ENCODE measurements at places on chromosomes 4 and X.

GRCh38 chr4:159608436-159608835 lies 505.6 kb downstream of the RAPGEF2 start:
- DNase-seq: no peak

DNA sequence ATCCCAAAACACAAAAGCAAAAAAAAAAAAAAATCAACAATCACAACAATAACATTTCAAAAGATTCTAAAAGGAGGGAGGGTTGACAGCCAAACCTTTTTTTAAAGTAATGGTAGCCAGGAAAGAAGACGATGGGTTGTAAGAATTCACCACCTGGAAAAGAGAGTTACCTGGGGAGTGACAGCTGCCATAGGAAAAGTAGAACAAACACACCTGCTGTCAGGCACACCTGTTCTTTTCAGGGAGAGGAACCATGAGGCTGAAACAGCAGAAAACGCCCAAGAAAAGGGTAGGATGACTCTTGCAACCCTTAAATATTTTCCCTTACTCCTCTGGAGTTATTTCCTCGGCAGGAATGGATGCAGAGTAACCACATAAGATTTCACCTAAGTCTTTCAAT lies 388.4 kb upstream of the TEX13C start:
- no peak for DNase-seq

- peak; percentile 55 for DNase-seq
These were observed 14.5 kb downstream of the SLC25A5 start for GRCh38 chrX:119482481-119483480.

- DNase-seq: no peak
These were observed 3.9 kb upstream of the EGFL6 start for GRCh38 chrX:13565511-13565910.

GRCh38 chr4:41058426-41058825 lies 155.9 kb downstream of the APBB2 start:
- no peak for DNase-seq

- DNase-seq: no peak
These were observed 222.1 kb upstream of the TAPT1 start for GRCh38 chr4:16448241-16448840.

DNA sequence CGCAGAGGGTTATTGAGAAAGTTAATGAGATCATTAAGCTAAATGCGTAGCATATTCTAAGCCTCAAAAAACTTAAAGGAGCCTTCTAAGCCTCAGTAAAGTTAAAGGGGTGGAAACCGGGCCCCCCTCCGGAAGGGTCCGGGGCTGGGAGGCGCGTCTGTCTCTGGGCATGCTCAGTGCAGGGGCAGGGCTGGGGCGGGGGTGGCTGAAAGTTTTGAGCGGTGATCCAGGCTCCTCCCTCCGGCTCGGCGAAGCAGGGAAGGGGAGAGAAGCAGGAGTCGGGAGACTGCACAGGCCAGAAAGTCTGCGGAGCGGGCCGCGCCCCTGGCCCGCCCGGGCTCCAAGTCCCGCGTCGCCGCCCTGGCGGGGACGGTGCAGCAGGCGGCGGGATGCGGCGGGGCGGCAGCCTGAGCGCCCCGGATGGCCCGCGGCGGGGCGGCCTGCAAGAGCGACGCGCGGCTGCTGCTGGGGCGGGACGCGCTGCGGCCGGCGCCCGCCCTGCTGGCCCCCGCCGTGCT lies at the start of gene EVC:
EVC (plus strand) TSS at position 241 of the 518 bp plus-strand sequence; CDS start at position 421, 180 bp downstream.
- no peak for DNase-seq

- no peak for DNase-seq
These were observed 890.0 kb upstream of the FRG1 start for GRCh38 chr4:189050643-189051042.

GRCh38 chr4:4349867-4350266 lies 37.0 kb upstream of the NSG1 start:
- DNase-seq: no peak

GRCh38 chr4:38983787-38984598 lies 48.2 kb downstream of the TMEM156 start:
- DNase-seq: no peak

- no peak for DNase-seq
These were observed 12.4 kb upstream of the ZCCHC13 start for GRCh38 chrX:74291577-74291963.

- DNase-seq: no peak
These were observed 6.2 kb downstream of the PPP1R2C start for GRCh38 chrX:42771506-42772335.

- no peak for DNase-seq
These were observed 360.0 kb downstream of the GALNTL6 start for GRCh38 chr4:172173206-172173605.

All from naive B cell (primary cell).